Endodermal cell (in vitro differentiated cells): ENCODE measurements at places on chromosomes 2 and 18. TPM values are rescaled to one million over a fixed set of nuclear protein-coding genes. Genes with fewer than 3 reads are reported as not detected.

GRCh38 chr18:49623571-49623970 lies 61.7 kb downstream of the LIPG start:
- H3K27me3 ChIP-seq = no peaks in the 10 kb centered on the region
- H3K4me1 ChIP-seq = peaks cover 8% of the 10 kb centered on the region
- no peak overlapping the region for H3K4me3 ChIP-seq
- H3K27ac ChIP-seq = no peak overlapping the region

DNA sequence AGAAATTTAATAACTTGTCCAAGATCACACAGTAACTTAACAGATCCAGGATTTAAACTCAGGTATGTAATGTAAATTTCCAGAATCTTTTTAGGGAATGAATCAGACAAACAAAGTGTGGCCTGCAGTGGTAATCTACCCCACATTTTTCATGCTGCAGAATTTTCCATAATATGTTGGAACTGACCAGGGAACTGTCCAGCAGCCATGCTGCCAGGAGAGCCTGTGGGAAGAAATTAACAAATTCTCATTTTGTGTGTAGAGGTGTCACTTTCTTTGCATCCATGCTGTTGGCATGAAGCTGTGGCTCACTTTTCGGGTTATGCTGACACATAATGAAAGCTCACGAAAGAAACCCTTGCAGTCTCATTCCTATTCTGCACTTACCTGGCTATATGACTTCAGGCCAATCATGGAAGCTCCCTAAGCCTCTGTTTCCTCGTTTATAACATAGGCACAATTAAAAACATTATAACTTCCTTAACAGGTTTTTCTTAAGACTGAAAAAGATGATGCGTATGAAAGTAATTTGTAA lies 54.7 kb downstream of the CDKL4 start:
- H3K36me3 ChIP-seq = no peaks in the 10 kb centered on the region
- no peaks in the 10 kb centered on the region for H3K4me1 ChIP-seq
- no peaks in the 10 kb centered on the region for H3K27me3 ChIP-seq
- no peak for DNase-seq

The FTCDNL1 gene
- 0.70 and 0.97 TPM in 2 replicates for total RNA-seq

The CPO gene
- total RNA-seq = 1.0 and 1.5 TPM in 2 replicates

The TTC31 gene
- 19.1 to 32.4 TPM (median 32.4 TPM) in 3 replicates for total RNA-seq
